ENCODE measurements at places on chromosomes 16 and 17. TPM values are rescaled to one million over a fixed set of nuclear protein-coding genes. Genes with fewer than 3 reads are reported as not detected.

- H3K27ac ChIP-seq, result peak overlapping the region; percentile 62
- peak; percentile 55 for DNase-seq
- H3K36me3 ChIP-seq, result no peaks in the 10 kb centered on the region
Measured at GRCh38 chr16:68893710-68894705, 50.7 kb downstream of the TANGO6 start.

- no peak overlapping the region for H3K4me3 ChIP-seq
- peak overlapping the region; percentile 20 for H3K27ac ChIP-seq
- H3K4me1 ChIP-seq, result no peaks in the 10 kb centered on the region
- peak; percentile 49 for DNase-seq
- no peaks in the 10 kb centered on the region for H3K36me3 ChIP-seq
Measured at GRCh38 chr17:75487351-75488070, 27.8 kb downstream of the CASKIN2 start.

DNA sequence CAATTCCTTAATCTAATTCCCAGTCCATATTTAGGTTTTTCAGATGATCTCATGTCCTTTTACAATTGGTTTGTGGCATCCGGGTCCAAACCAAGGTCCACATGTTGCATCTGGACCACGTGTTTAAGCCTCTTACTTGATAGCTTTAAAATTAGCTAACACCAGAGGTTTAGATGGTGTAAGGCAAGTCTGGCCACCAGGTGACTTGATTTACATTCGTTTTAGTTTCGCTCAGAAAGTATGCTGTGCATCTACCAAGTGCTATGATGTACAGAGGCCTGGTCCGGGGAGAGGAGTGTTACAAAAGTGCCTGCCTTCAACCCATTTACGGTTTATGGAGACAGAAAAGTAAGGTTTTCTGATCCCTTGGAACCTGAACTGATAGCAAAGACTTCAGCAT, 878 bp upstream of the DNAJA2 start:
- peak overlapping the region; percentile 81 for H3K4me3 ChIP-seq
- DNase-seq, result no peak
- H3K4me1 ChIP-seq, result peaks cover 48% of the 10 kb centered on the region
- no peaks in the 10 kb centered on the region for H3K36me3 ChIP-seq

DNA sequence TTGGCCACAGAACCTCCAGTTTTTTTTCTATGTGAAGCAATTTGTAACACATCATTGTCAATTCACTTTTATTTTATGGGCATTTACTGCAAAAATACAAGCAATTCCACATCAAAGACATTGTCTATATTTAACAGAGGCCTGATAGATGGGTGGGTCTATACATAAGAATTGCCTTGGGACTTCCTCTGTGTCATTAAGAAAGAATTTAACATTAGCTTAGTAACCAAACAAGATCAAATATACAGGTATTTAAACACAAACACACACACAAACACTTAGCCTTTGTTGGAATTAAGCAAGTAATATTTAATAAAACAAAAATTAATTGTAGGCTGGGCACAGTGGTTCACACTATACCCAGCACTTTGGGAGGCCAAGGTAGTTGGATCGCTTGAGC, 4.3 kb upstream of the PITPNC1 start:
- DNase-seq, result no peak
- no peaks in the 10 kb centered on the region for H3K27me3 ChIP-seq
- H3K4me3 ChIP-seq, result no peak overlapping the region
- H3K27ac ChIP-seq, result no peak overlapping the region

- no peaks in the 10 kb centered on the region for H3K4me1 ChIP-seq
- no peak overlapping the region for H3K27ac ChIP-seq
- no peaks in the 10 kb centered on the region for H3K36me3 ChIP-seq
- DNase-seq, result no peak
Measured at GRCh38 chr17:66636111-66636510, 198.8 kb upstream of the CACNG5 start.

DNA sequence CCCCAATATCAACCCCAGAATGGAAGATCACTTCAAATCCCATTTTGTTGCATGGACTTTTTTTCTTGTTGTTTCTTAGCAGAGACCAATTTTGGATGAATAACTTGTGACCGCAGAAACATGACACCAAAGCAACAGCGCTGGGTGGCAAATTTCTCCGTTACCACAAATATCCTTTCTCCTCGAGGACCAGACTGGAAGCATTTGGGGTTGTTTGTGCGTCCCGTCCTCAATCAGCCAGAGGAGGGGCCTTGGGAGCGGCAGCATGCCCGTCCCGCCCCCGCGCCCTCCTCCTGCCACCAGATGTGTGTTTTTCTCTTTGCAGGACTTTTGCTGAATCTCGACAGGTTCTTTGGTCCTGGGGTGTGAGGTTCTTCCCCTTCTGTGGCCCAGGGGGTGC, 282.5 kb upstream of the FOXF1 start:
- H3K4me3 ChIP-seq, result no peak overlapping the region
- H3K27ac ChIP-seq, result no peak overlapping the region
- H3K27me3 ChIP-seq, result no peaks in the 10 kb centered on the region
- no peaks in the 10 kb centered on the region for H3K36me3 ChIP-seq

DNA sequence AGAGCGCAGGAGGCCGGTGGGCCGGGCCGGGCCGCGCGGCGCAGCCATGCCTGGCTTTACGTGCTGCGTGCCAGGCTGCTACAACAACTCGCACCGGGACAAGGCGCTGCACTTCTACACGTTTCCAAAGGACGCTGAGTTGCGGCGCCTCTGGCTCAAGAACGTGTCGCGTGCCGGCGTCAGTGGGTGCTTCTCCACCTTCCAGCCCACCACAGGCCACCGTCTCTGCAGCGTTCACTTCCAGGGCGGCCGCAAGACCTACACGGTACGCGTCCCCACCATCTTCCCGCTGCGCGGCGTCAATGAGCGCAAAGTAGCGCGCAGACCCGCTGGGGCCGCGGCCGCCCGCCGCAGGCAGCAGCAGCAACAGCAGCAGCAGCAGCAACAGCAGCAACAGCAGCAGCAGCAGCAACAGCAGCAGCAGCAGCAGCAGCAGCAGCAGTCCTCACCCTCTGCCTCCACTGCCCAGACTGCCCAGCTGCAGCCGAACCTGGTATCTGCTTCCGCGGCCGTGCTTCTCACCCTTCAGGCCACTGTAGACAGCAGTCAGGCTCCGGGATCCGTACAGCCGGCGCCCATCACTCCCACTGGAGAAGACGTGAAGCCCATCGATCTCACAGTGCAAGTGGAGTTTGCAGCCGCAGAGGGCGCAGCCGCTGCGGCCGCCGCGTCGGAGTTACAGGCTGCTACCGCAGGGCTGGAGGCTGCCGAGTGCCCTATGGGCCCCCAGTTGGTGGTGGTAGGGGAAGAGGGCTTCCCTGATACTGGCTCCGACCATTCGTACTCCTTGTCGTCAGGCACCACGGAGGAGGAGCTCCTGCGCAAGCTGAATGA, 606 bp downstream of the THAP11 start:
- peak overlapping the region; percentile 99 for H3K27ac ChIP-seq
- no peaks in the 10 kb centered on the region for H3K27me3 ChIP-seq
- peaks cover 15% of the 10 kb centered on the region for H3K4me1 ChIP-seq
- peak; percentile 71 for DNase-seq

GRCh38 chr16:77853161-77853560, 64.8 kb downstream of the VAT1L start:
- no peak for DNase-seq
- H3K4me1 ChIP-seq, result no peaks in the 10 kb centered on the region
- no peak overlapping the region for H3K27ac ChIP-seq
- no peaks in the 10 kb centered on the region for H3K36me3 ChIP-seq

- H3K4me3 ChIP-seq, result no peak overlapping the region
- no peaks in the 10 kb centered on the region for H3K36me3 ChIP-seq
- H3K27me3 ChIP-seq, result no peaks in the 10 kb centered on the region
Measured at GRCh38 chr17:52026075-52026474, 132.4 kb downstream of the CA10 start.

GRCh38 chr17:48612456-48612853, 1.6 kb upstream of the HOXB7 start:
- H3K27ac ChIP-seq, result no peak overlapping the region
- no peak for DNase-seq
- peaks cover 5% of the 10 kb centered on the region for H3K4me1 ChIP-seq
- H3K27me3 ChIP-seq, result peaks cover 79% of the 10 kb centered on the region

GRCh38 chr16:46947900-46948547, 25.4 kb downstream of the DNAJA2 start:
- H3K4me1 ChIP-seq, result no peaks in the 10 kb centered on the region
- H3K27ac ChIP-seq, result no peak overlapping the region
- DNase-seq, result no peak
- H3K36me3 ChIP-seq, result no peaks in the 10 kb centered on the region
- no peak overlapping the region for H3K4me3 ChIP-seq
- H3K27me3 ChIP-seq, result no peaks in the 10 kb centered on the region

GRCh38 chr17:66142428-66142827, 49.5 kb downstream of the CEP112 start:
- DNase-seq, result no peak
- no peak overlapping the region for H3K4me3 ChIP-seq
- H3K4me1 ChIP-seq, result no peaks in the 10 kb centered on the region
- H3K27me3 ChIP-seq, result no peaks in the 10 kb centered on the region
- H3K36me3 ChIP-seq, result no peaks in the 10 kb centered on the region

- H3K27me3 ChIP-seq, result no peaks in the 10 kb centered on the region
- peak overlapping the region; percentile 77 for H3K27ac ChIP-seq
- H3K4me3 ChIP-seq, result peak overlapping the region; percentile 38
- H3K36me3 ChIP-seq, result no peaks in the 10 kb centered on the region
- DNase-seq, result no peak
Measured at GRCh38 chr16:30901201-30902028, 5.0 kb downstream of the CTF1 start.

- H3K27ac ChIP-seq, result no peak overlapping the region
- H3K4me1 ChIP-seq, result no peaks in the 10 kb centered on the region
- no peak overlapping the region for H3K4me3 ChIP-seq
- no peak for DNase-seq
- H3K27me3 ChIP-seq, result no peaks in the 10 kb centered on the region
- no peaks in the 10 kb centered on the region for H3K36me3 ChIP-seq
Measured at GRCh38 chr17:4599505-4600281, 15.4 kb downstream of the SMTNL2 start.

DNA sequence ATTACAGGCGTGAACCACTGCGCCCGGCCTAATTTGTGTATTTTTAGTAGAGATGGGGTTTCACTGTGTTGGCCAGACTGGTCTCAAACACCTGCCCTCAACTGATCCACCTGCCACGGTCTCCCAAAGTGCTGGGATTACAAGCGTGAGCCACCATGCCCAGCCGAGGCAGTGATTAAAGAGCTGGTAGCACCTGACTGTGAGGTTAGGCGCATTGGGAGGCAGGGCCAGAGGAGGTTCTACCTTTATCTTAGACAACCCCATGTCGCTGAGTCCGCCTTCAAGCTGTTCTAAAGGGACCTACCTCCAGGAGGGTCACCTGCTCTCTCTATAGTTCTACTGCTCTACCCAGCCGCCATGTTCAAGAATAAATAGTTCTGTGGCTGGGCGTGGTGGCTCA, 8.1 kb downstream of the RSL1D1 start:
- H3K27me3 ChIP-seq, result no peaks in the 10 kb centered on the region
- peaks cover 94% of the 10 kb centered on the region for H3K36me3 ChIP-seq
- no peak overlapping the region for H3K27ac ChIP-seq
- no peak for DNase-seq

DNA sequence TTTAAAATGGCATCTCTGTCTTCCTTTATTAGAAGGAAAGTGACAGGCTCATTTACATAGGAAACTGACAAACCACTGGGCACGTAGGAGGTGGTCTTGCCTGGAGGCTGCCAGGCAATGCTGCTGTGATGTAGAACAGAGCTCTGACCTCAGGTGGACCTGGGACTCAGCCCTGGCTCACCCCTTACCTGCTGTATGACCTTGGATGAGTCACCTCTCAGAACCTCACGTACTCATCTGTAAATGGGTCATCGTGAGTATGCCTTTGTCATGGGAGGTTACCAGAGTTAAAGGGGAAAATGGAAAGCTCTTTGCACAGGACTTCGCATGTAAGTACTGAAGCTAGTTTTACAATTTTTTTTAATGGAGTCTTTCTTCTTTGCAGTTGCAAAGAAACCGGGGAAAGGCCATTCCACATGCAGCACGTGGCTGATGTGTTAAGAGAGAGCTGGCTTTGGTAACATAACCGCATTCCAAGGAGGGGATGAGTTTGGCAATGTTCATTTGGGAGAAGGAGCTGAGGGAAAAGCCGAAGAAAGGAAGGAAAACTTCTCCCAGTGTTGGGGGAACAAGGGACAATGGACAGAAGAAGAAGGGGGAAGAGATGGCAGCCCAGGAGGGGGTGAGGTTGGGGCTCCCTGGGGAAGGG, 37.4 kb upstream of the LONP2 start:
- no peaks in the 10 kb centered on the region for H3K27me3 ChIP-seq
- no peaks in the 10 kb centered on the region for H3K4me1 ChIP-seq
- DNase-seq, result peak; percentile 67
- H3K4me3 ChIP-seq, result no peak overlapping the region

OSGIN1 gene
- 170 TPM for total RNA-seq

C17orf113 gene
- total RNA-seq, result 0.06 TPM

Data from right lobe of liver (tissue), 6 donors.